ENCODE measurements at places on chromosomes 12 and 14.
A peak's percentile ranks its signal among the peaks of the same experiment; 100 is the strongest.

GRCh38 chr12:78343657-78344056 lies 513.0 kb downstream of the NAV3 start:
- no peak for DNase-seq

DNA sequence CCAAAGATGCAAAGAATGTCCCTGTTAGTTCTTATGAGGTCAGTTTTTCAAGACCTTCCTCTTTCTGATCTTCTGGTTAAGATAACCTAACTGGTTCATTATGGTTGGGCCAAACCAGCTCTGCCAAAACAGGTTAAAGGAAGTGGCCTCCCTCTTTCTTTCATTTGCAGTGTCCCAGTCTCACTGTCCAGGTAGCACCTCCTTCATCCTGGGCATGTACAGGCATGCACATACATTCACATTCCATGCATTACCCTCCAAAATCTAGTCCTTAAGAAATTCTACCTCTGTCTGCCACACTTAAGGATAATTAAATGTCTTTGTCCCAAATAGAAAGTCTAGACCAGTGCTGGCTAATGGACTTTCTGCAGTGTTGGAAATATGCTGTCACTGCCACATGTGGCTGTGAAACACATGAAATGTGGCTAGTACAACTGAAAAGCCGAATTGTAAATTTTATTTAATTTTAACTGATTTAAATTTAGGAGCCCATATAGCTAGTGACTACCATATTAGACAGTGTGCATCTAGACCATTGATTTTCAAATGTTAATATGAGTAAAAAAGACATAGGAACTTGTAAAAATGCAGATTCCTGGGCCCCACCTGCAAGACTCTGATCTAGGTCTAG lies 169.3 kb downstream of the PCNX1 start:
- DNase-seq = no peak

DNA sequence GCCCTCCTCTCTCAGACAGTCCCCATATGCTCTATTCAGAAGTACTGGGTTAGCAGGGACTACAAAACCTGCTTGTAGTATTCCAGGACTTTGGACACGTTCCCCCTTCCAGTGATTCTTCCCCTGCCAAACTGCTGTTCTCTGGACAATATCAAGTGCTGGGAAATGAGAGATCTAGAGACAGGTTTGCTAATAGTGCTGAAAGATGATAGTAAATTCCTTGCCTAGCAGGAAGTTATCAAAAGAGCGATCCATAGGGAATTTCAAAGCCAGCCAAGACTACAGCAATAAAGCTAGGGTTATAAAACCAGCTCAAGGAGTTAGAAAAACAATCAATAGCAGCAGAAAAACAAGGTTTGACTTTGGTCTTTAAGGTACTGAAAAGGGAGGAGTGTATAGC lies 15.2 kb downstream of the SLC7A8 start:
- no peak for DNase-seq

GRCh38 chr12:91111366-91112325 lies at the start of gene LUM:
TSS of gene LUM (minus strand) at chr12:91111494. CDS start at chr12:91108979, 2,515 bp downstream.
- DNase-seq = peak; percentile 35
